ENCODE measurements at places on chromosomes 16 and 17.

DNA sequence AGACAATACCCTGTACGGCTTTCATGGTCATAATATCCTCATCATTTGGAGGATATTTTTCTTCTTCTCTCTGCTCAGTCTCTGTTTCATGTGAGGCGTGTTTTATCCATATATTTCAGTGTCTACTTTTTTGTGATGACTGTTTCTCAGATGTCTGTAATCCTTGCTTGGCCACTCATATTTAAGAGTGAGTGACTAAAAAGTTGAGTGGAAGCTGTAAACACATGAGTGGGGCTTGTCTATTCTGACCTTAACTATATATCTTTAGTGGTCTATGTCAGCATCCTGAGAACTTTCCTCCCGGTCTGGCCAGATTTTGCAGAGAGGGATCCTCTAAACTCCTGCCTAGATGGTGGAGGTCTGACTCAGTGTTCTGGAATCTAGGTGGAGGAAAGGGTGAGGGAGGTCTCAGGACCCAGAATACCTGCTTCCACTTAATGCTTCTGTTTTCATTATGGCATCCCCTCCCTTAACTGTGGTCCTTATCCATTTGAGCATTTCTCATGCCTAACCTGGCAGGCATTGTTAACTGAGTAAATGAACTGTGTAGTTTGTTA is 6.0 kb downstream of the DDX19B start:
- no peaks in the 10 kb centered on the region for H3K27me3 ChIP-seq
- H3K27ac ChIP-seq = no peak overlapping the region
- no peak for DNase-seq
- H3K4me3 ChIP-seq = no peak overlapping the region

- no peak for DNase-seq
- H3K27ac ChIP-seq = no peak overlapping the region
- no peak overlapping the region for H3K4me3 ChIP-seq
These were observed 47.5 kb downstream of the RNF213 start for GRCh38 chr17:80307994-80308691.

GRCh38 chr17:36867716-36868341 is 69.4 kb upstream of the LHX1 start:
- no peaks in the 10 kb centered on the region for H3K27me3 ChIP-seq
- no peaks in the 10 kb centered on the region for H3K36me3 ChIP-seq
- no peak overlapping the region for H3K4me3 ChIP-seq

- no peak for DNase-seq
- no peaks in the 10 kb centered on the region for H3K4me1 ChIP-seq
- H3K27me3 ChIP-seq = no peaks in the 10 kb centered on the region
- H3K36me3 ChIP-seq = no peaks in the 10 kb centered on the region
These were observed 1.6 kb downstream of the OMG start for GRCh38 chr17:31295489-31295871.

DNA sequence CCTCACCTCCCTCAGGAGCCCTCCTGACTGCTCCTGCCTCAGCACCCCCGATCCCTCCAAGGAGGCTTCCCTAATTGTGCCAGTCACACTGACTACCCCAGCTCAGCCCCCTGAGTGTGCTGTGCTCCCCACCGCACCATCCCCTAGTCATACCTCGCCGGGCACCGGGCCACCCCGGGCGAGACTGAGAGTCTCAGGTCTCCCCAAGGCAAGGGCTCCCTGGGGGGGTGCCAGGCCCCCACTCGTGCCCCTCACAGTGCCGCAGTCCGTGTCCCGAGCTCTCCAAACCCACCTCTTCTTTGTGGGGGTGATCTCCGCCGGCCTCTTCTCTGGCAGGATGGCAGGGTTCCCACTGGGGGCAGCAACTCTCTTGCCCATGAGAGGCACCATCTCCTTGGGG is 3.2 kb downstream of the TRPV3 start:
- H3K4me1 ChIP-seq = peaks cover 18% of the 10 kb centered on the region
- no peaks in the 10 kb centered on the region for H3K36me3 ChIP-seq
- no peak for DNase-seq
- H3K27me3 ChIP-seq = no peaks in the 10 kb centered on the region

GRCh38 chr17:79207960-79208359 is 133.3 kb downstream of the ENGASE start:
- H3K4me1 ChIP-seq = no peaks in the 10 kb centered on the region
- no peak overlapping the region for H3K27ac ChIP-seq
- no peaks in the 10 kb centered on the region for H3K27me3 ChIP-seq
- H3K36me3 ChIP-seq = no peaks in the 10 kb centered on the region

DNA sequence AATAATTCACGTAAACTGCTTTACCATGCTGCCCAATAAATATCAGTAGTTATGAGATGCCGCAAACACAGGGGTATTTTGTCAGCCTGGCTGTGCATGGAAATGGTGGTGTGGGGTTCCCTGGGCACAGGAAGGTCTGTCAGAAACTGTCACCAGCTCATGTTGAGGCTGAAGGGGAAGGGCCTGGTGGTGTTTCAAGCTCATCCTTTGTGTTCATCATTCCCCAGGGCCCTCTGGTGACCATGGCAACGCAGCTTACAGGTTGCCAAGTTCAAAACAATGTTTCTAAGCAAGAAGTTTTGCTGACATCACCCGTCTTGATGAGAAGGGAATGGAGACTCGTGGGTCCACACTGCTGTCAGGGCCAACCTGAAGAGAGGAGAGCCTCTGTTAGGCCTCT is 348.9 kb upstream of the C16orf82 start:
- H3K4me3 ChIP-seq = no peak overlapping the region
- no peaks in the 10 kb centered on the region for H3K27me3 ChIP-seq
- no peak for DNase-seq
- H3K27ac ChIP-seq = no peak overlapping the region
- H3K4me1 ChIP-seq = no peaks in the 10 kb centered on the region

- peak overlapping the region; percentile 77 for H3K27ac ChIP-seq
- no peaks in the 10 kb centered on the region for H3K27me3 ChIP-seq
These were observed 435 bp downstream of the RAB40C start for GRCh38 chr16:590188-590814.

GRCh38 chr16:50259334-50260205 is 6.8 kb upstream of the ADCY7 start:
- H3K4me3 ChIP-seq = no peak overlapping the region
- H3K36me3 ChIP-seq = no peaks in the 10 kb centered on the region
- no peak overlapping the region for H3K27ac ChIP-seq
- DNase-seq = no peak

DNA sequence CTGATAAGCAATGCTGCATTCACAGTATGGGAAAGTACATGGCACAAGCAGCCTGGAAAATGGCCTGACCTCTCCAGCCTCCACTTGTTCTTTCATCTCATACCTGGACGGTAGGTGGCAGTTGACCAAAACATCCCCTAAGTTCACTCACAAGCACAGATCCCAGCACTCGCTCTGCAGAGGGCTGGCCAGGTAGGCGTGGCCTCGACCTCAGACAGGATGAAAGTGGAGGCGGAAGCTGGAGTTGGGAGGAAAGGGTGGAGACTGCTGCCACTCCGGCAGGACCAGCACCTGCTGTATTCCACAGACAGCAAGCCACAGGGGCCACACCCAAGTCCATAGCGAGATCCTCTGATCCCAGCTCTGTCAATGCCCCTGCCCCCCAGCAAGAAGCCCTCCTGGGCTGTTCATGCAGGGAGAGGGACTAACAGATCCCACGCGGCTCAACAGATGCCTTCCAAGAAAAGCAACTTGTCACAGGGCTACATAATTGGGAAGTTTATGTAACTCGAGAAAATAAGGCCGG is 31.3 kb downstream of the ZCCHC14 start:
- peak overlapping the region; percentile 12 for H3K4me3 ChIP-seq
- peaks cover 14% of the 10 kb centered on the region for H3K36me3 ChIP-seq
- no peak for DNase-seq
- no peaks in the 10 kb centered on the region for H3K27me3 ChIP-seq
- peak overlapping the region; percentile 94 for H3K27ac ChIP-seq

DNA sequence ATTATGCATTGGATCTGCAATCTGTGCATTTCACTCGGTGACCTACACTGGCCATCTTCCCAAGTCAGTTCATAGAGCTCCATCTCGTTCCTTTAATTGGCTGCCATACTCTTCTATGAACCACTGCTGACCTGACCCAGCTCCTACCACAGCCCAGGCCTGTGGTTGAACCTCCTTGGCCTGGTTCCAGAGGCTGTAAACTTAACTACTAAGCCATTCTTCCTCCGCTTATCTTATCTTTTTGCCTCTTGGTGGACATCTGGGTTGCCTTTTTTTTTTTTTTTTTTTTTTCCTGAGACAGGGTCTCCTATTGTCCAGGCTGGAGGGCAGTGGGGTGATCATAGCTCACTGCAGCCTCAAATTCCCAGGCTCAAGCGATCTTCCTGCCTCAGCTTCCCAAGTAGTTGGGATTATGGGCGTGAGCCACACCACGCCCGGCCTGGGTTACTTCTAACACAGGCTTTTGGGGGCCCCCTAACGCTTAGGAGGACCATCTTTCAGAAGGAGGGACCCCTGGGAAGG is 18.3 kb downstream of the COQ7 start:
- H3K27me3 ChIP-seq = no peaks in the 10 kb centered on the region
- H3K4me1 ChIP-seq = peaks cover 14% of the 10 kb centered on the region
- DNase-seq = no peak
- H3K36me3 ChIP-seq = no peaks in the 10 kb centered on the region

GRCh38 chr16:73092236-73092781 is 44.4 kb upstream of the ZFHX3 start:
- no peak for DNase-seq
- H3K4me3 ChIP-seq = no peak overlapping the region
- H3K27ac ChIP-seq = no peak overlapping the region
- H3K36me3 ChIP-seq = no peaks in the 10 kb centered on the region

GRCh38 chr17:63762161-63763078 is 11.0 kb downstream of the CCDC47 start:
- H3K36me3 ChIP-seq = no peaks in the 10 kb centered on the region
- H3K4me3 ChIP-seq = no peak overlapping the region
- no peaks in the 10 kb centered on the region for H3K27me3 ChIP-seq
- no peak overlapping the region for H3K27ac ChIP-seq
- H3K4me1 ChIP-seq = peaks cover 2% of the 10 kb centered on the region

DNA sequence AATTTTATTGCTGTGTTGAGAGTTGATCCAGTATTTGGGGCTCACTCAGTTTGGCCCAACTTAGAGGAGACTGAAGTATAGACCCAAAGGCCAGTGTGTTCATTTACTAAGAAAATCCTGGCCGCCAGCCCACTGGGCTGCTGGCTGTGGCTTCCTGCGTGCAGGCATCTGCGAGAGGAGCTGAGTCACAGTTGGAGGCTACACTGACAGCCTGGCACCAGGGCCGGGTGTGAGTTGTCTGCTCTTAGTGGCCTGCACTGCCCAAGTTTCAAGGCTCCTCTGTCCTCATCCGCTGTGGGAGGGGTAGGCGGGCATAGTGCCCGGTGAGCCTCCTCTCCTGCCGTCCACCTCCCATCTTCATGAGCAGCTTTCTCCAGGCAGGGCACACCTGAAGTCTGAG is 54.2 kb downstream of the PLD6 start:
- H3K4me1 ChIP-seq = peaks cover 28% of the 10 kb centered on the region
- no peaks in the 10 kb centered on the region for H3K27me3 ChIP-seq
- H3K4me3 ChIP-seq = no peak overlapping the region

- H3K27me3 ChIP-seq = no peaks in the 10 kb centered on the region
- H3K27ac ChIP-seq = no peak overlapping the region
These were observed 37.8 kb downstream of the PTRH2 start for GRCh38 chr17:59669411-59669810.

DNA sequence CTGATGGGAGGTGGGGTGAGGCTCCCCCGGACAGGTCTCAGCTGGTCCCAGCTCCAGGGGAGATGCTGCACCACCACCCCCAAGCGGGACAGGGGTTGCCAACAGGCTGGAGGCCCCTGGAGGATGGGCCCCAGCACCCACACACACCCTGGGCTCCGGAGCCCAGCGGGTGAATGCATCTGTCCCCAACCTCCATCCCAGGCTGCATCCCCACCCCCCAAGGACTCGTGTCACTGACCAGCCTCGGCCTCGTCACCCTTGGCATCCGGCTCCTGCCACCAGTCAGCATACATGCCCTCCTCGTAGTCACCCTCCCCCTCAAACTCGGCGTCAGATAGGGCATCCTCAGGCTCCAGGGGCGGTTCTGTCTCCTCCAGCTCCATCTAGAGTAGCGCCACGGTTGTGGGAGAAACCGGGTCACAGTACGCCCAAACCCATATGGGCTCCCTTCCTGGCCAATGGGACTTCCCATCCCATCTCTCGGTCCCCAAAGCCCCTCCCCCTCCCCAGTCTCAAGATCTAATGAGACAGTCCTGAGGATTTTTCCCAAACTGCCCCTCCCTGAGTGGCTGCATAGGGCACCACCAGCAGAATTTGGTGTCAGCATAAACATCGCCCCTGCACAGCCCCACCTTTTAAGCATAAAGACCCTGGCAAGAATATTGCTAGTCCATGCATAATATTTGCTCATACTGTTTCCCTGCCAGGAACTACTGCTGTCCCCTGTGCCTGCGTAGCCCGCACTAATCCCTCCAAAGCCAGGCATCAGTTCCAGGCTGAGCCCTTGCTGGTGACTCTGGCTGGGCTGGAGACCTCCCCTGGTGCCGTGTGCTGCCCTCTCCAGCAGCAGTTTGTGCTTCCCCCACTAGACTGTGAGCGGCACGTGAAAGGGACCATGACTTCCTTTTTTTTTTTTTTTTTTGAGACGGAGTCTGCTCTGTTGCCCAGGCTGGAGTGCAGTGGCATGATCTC is 8.4 kb downstream of the P3H4 start:
- H3K36me3 ChIP-seq = no peaks in the 10 kb centered on the region
- DNase-seq = no peak
- H3K4me1 ChIP-seq = peaks cover 19% of the 10 kb centered on the region
- H3K27me3 ChIP-seq = no peaks in the 10 kb centered on the region
- H3K4me3 ChIP-seq = no peak overlapping the region
- H3K27ac ChIP-seq = no peak overlapping the region

DNA sequence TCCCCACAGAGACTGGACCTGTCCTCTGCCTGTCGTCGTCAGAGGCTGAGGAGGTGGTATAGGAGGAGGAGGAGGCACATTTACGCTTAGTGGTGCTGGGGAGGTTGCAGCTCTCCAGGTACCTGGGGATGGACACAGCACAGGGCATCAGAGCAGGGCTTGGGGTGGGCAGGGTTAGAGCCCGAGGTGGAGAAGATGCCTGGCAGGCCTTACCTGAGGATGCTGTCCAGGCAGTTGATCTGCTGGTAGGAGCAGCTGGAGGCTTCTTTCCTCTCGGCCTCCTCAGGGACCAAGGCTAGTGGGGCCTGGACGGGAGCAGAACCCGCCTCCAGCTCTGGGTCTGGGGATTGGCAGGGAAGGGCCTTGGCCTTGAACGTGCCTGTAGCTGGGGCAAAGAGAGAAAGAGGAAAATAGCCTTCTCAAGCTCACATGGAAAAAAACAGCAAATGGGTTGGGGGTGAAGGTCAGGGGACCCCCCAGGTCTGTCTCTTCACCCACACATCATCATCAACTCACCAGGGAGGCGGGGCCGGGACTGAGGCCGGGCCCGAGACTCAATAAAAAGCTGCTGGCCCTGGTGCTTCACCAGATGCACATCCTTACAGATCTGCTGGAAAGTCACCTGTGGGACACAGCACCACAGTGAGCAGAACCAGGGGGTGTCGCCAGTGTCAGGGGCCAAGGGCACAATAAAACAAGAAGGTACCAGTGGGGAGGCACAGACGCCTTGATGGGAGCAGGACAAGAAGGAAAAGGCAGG is 5.6 kb downstream of the PER1 start:
- peak overlapping the region; percentile 37 for H3K27ac ChIP-seq
- H3K36me3 ChIP-seq = peaks cover 92% of the 10 kb centered on the region
- peaks cover 26% of the 10 kb centered on the region for H3K4me1 ChIP-seq
- no peak overlapping the region for H3K4me3 ChIP-seq
- no peaks in the 10 kb centered on the region for H3K27me3 ChIP-seq
- DNase-seq = peak; percentile 88

GRCh38 chr16:58042001-58042885 is 16.7 kb downstream of the MMP15 start:
- no peak overlapping the region for H3K27ac ChIP-seq
- H3K4me1 ChIP-seq = no peaks in the 10 kb centered on the region

- H3K4me1 ChIP-seq = no peaks in the 10 kb centered on the region
- no peak overlapping the region for H3K4me3 ChIP-seq
- no peak for DNase-seq
- no peaks in the 10 kb centered on the region for H3K27me3 ChIP-seq
These were observed 104.9 kb downstream of the KCNJ2 start for GRCh38 chr17:70274255-70274654.
